Erythroblast (primary cell): ENCODE measurements at places on chromosomes 16 and 17.

GRCh38 chr17:53134548-53134947 lies 688.2 kb upstream of the KIF2B start:
- no peak for DNase-seq

DNA sequence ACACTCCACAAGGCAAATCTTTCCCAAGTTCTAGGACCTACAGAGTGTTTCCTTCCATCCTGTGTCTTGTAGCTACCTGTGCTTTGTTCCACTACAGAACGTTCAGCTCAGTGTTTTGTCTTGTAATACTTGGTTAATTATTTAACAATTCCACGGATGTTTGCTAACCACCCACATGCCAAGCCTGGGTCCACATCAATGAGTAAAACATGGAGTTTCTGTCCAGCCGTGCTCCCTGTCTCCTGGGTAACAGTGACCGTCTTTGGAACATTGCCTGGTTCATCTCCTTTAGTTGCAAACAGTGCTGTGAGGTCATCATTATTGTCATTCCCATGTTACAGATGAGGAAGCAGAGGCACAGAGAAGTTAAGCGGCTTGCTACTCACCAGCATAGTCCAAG lies 41.3 kb downstream of the IRF8 start:
- DNase-seq = no peak

DNA sequence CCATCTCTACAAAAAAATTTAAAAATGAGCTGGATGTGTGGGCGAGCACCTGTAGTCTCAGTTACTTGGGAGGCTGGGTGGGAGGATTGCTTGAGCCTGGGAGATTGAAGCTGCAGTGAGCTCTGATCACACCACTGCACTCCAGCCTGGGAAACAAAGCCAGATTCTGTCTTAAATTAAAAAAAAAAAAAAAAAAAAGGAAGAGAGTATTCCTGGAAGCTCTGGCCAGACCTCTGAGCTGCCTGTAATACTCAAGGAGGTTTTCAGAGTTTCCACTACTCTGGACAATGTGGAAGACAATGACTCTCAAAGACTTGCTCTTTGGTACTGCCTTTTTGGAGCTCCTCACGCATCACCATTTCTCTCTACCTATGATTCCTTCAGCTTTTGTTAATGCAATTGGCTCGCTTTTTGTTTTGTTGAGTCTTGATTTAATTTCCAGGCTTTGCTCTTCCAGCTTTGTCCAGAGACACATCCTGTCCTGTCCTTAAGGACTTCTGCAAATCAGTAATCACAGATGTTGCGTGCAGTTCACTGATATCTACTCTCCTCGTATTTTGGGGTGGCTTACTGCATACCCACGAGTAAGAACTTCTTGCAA lies 10.8 kb downstream of the CHD9 start:
- peak; percentile 8 for DNase-seq

DNA sequence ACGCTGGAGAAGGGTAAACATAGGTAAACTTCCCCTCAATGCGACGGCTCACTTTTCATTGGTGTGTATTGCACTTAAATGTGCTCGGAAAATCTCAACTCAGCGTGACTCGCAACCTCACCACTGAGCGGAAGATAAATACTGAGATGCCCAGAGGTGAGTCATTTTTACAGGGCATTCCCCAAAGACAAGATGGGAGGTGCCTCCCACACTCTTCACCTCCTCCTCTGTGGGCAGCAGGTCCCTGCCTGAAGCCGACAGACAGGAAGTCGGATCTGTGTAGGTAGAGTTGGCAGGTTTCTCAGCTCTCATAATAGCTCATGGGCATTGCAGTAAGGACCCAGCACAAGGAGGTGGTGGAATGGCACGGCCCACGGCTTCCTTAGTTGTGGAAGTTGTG lies 274.6 kb upstream of the HSBP1 start:
- no peak for DNase-seq

DNA sequence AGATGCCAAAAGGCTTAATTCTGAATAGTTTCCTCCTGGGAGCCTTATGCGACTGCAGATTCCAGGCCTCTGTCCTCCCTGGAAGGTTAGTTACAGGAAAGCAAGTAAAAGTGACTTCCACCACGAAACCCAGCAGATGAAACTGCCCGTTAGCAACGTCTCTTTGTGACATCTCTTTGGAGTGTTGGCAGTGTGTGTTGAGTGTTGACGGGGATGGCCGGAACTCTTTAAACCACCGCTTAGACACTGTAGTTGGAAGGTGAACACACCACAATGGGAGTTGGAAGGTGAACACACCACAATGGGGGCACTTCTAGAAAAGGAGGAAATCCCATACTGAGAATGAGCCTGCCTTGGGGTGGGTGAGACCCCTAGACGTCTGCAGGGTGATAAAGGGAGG lies 858 bp downstream of the SKAP1 start:
- no peak for DNase-seq
